ENCODE measurements at places on chromosomes 16 and 17.

- no peak for DNase-seq
Measured at GRCh38 chr17:75048249-75048878, 1.3 kb downstream of the KCTD2 start.

DNA sequence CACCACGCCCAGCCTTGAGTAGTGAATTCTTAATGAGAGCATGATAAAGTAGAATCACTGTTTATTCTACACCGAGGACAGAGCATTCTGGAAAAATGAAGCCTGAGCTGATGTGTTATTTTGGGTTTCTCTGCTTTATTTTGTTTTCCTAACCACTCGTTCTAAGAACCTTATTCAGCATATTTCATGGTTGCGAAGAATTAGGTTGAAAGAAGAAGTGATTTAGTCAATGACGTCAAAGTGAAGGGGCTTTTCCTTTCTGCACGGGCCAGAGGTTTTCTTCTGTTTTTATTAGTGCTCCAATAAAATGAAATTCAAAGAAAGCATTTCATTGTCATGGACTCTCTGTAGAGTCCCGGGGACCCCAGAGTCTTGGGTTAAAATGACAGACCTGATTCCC, 178.5 kb downstream of the MAF start:
- DNase-seq, result no peak

- DNase-seq, result no peak
Measured at GRCh38 chr16:5668553-5668952, 571.0 kb upstream of the EEF2KMT start.

DNA sequence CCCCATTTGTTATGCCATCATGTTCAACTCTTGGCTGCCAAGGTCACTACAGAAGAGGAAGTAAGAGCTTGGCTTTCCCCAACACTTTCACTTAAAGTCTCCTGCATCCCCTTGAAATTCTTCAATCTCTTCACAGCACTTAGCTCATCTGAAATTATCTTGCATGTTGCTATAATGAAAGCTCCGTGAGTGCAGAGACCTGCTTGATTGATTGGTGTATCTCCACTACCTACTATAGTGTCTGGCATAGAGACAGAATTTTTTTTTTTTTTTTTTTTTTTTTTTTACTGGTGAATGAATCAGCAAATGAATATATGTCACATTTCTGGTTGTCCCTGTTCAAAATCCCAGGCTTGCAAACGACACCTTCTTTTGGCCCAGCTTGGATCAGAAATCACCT, 1.9 kb upstream of the SDR42E1 start:
- DNase-seq, result no peak

DNA sequence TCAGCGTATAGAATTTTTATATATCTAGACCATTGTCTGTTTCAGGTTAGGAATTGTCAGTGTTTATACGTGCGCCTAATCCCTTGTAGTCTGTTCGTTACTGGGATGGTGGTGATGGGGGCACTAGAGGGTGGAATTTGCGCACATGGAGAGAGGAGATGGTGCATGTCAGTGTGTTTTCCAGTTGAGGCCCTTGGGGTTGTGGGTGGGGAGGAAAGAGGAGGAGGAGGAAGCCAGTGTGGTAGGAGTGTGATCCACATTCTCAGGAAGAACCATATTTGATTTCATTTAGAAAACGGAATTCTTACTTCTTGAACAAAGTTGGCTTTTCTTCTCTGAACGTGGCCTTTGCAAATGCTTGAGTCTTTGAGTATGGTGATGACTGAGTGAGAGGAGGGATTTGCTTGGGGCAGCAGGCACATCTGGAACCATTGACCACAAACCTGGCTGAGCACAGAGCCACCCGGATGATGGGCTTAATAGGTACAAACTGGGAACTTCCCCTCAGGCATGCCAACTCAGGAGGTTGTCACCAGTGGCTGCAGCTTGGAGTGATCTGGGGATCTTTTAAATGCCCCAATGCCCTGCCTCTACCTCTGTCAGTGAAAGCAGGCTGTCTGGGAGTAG, 98.9 kb downstream of the PRKCB start:
- DNase-seq, result no peak

DNA sequence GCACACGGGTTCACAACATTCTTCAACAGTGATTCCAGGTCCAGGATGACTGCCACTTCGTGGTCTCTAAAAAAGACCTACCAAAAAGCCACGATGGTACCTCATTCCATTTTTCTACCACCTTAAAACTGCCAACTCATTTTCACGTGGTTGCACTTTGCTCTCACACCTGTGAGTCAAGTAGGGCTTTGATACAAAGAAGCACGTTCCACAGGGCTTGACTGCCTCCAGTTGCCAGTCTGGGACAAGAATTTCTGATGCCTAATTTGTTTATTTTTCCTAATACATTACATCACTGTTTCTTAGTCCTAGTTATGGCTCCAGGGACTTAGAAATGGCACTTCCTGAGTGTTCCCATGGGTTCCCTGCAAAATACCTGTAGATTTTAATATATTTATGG, 911.6 kb upstream of the EEF2KMT start:
- no peak for DNase-seq
